Kidney (tissue), 22 donors: ENCODE measurements at places on chromosomes 6 and 20. TPM values are rescaled to one million over a fixed set of nuclear protein-coding genes. Genes with fewer than 3 reads are reported as not detected.

DNA sequence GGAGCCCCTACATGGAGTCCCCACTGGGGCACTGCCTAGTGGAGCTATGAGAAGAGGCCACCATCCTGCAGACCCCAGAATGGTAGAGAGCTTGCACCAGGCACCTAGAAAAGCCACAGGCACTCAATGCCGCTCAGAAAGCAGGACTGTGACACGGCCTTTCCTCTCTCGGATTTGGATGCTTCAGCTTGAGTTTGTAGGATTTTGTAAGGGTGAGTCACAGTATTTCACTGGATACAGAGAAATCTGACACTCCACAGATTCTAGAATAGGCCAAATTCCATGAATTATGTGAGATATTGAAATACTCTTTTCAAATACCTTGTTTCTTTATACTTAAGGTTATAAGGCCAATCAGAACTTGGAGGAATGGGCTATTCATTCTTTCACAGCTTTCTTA lies 424.5 kb downstream of the HTR1B start:
- DNase-seq, result peak; percentile 21

The FAM209B gene
- total RNA-seq, result not detected

GRCh38 chr6:100171533-100172321 lies 177.7 kb upstream of the MCHR2 start:
- DNase-seq, result no peak

The TP53RK gene
- 11.0 TPM for total RNA-seq

The SPAG4 gene
- 16.0 TPM for total RNA-seq

- no peak for DNase-seq
These were observed 42.8 kb upstream of the DSE start for GRCh38 chr6:116327803-116328527.

- DNase-seq, result no peak
These were observed 14.7 kb upstream of the PTGIS start for GRCh38 chr20:49582413-49583334.

DNA sequence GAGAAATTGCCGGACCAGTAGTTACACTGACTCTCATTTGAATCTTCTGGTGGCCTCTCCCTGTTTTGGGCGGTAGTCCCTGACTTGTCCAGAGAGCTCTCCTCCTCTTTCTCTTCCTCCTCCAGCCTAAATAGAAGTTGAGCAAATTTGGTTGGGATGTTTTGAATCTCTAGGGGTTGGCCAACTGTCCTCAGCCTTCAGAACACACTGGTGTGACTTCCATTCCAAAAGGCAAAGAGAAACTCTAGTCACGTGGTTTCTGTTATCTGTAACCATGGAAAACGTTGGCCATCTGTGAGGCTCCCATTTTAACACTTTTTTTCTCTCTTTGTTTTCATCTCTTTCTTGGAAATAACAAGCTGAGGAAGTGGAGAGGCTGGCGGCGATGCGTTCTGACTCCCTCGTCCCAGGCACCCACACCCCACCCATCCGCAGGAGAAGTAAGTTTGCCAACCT lies 275.3 kb downstream of the TBC1D7 start:
- DNase-seq, result no peak

The SAMD10 gene
- 7.9 TPM for total RNA-seq

DNA sequence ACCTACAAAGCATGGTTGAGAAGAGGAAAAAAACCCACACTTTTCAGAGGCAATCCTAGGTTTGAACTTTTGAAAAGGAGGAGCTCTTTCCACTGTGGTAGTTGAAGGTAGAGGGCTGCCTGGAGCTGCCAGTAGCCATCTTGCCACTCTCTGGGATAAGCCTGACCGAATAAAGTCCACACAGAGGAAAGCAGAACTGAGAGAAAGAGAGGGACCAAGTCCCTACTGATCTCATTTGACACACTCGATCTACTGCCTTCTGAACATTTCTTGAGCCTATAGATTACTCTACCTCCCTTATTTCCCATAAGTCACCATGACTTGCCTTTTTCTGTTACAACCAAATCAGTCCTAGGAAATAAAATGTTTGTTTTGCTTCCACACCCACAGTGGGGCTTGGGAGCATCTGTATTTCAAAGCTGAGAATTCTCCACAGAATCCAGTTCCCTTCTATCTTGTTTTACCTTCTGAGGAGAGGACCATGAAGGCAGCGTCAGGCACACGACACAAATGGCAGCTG lies 147.0 kb upstream of the PTPRK start:
- no peak for DNase-seq

GRCh38 chr6:18893540-18894269 lies 506.6 kb downstream of the RNF144B start:
- DNase-seq, result no peak

The MOG gene
- not detected for total RNA-seq

GRCh38 chr6:39758905-39759605 lies 33.1 kb upstream of the DAAM2 start:
- no peak for DNase-seq

- no peak for DNase-seq
These were observed 162.5 kb downstream of the TRMT11 start for GRCh38 chr6:126148853-126149252.

The FABP7 gene
- total RNA-seq, result not detected

GRCh38 chr6:3036861-3037637 lies 31.2 kb upstream of the RIPK1 start:
- no peak for DNase-seq

GRCh38 chr6:53161481-53162009 lies 12.9 kb upstream of the GCM1 start:
- no peak for DNase-seq

DNA sequence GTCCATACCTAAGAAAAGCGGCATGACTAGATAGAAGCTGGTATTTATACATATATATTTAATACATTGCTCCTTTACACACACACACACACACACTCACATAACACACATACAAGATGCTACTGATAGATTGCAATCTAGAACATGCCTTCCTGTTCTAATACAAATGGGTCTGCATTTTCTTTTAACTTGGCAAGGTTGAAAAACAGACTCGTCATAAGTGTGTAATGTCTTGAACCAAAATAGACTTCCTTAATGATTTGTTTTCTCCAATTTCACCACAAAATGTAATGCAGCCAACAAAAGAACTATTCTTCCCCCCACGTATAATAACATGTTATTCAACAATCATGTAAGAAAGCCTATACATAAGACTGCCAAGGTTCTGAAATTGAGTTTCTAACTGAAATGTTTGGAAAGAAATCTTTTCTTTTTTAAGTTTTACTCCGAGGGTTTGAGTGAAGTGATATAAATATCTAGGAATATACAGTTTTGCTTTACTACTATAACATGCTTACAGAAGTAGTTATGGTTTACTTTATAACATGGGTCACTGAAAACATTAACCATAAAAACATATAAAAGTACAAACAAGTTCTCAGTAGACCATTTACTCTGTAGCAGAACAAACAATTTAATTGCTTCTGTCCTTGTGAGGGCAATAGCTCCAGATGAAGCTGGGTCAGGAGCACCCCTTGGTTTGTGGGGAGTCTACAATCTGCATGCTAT lies 207.5 kb downstream of the FOXC1 start:
- DNase-seq, result no peak

The E2F1 gene
- 1.5 TPM for total RNA-seq

The PHACTR3 gene
- total RNA-seq, result 12.3 TPM

- peak; percentile 62 for DNase-seq
These were observed 859.8 kb downstream of the MAFB start for GRCh38 chr20:39829256-39829655.

The KIAA0408 gene
- 2.7 TPM for total RNA-seq

DNA sequence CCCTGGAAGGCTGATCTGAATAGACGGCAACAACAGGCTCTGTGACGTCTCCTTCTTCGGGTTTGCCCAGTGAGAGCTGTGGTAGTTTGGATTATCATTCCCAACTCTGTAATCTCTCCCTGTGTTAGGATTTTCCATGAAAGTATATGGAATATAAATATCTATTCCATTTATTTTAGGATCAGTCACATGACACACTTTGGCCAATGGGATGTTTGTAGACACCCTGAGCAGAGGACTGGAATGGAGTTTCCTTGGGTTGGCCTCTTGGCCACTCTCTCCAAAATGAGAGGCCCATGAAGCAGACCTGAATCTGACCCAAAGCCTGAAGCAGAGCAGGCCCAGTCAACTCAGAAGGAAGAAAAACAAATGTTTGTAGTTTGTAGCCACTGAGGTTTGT lies 37.2 kb upstream of the UBR2 start:
- DNase-seq, result no peak

DNA sequence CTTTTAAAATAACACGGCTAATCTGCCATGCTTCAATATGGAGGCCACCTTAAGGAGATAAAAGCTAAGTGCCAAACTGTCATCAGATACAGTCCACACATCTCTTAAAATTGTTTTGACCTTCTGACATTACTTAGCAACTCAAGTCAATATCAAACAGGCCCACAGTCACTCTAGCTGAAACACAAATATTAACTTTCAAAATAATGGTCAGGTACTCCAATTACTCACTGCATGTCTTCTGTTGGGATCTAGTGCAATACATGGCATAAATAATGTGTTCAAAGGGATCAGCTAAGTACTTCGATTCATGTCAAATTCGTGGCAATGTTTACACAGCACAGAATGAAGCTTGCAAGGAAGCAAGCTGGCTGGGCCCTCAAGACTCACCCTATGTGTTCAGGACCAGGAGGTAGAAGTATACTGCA lies 133.9 kb upstream of the BEND6 start:
- DNase-seq, result no peak

GRCh38 chr6:17984812-17985670 lies 2.4 kb downstream of the KIF13A start:
- no peak for DNase-seq

The MYL9 gene
- total RNA-seq, result 294 TPM

DNA sequence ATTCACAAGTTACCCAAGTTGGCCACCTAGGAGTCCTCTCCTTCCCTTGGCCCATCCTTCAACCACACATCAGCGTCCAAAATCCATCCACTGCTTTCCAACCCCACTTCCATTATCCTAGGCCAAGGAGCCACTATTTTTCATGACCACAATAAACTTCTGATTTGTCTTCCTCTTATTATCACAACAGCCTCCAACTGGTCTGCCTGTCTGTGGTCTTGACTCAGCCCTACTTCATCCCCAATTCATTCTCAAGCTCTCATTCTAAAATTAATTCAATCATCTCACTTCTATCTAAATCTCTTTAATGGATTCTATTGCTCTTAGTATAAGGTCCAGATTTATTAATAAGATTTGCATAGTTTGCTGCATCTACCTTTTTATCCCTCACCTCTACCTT lies 189.0 kb upstream of the PRDM1 start:
- DNase-seq, result no peak

- peak; percentile 51 for DNase-seq
These were observed 52.8 kb upstream of the FILIP1 start for GRCh38 chr6:75546381-75546780.

DNA sequence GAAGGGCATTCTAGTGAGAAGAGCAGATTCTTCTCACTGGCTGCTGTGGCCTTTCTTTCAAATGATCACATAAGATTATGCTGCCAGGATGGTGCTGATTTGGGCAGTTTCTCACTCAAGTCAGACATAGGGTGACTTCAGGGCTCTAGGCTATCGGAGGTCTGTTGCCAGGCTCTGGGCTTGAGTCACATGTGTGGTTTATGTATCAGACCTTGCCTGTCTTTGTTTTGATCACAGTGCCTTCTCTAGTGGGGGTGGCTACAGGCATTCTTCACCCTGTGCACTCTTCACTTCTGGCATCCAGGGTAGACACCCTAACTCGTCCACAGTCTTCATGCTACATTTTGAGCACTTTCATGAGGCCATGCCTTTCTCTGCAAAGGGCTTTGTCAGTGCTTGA lies 823.7 kb upstream of the MAN1A1 start:
- DNase-seq, result no peak

- no peak for DNase-seq
These were observed 22.1 kb downstream of the RPP40 start for GRCh38 chr6:4981761-4982160.

The RSPO4 gene
- total RNA-seq, result 0.13 TPM

The PRKN gene
- 10.4 TPM for total RNA-seq

- peak; percentile 67 for DNase-seq
These were observed 20.8 kb downstream of the DAAM2 start for GRCh38 chr6:39812853-39813533.

DNA sequence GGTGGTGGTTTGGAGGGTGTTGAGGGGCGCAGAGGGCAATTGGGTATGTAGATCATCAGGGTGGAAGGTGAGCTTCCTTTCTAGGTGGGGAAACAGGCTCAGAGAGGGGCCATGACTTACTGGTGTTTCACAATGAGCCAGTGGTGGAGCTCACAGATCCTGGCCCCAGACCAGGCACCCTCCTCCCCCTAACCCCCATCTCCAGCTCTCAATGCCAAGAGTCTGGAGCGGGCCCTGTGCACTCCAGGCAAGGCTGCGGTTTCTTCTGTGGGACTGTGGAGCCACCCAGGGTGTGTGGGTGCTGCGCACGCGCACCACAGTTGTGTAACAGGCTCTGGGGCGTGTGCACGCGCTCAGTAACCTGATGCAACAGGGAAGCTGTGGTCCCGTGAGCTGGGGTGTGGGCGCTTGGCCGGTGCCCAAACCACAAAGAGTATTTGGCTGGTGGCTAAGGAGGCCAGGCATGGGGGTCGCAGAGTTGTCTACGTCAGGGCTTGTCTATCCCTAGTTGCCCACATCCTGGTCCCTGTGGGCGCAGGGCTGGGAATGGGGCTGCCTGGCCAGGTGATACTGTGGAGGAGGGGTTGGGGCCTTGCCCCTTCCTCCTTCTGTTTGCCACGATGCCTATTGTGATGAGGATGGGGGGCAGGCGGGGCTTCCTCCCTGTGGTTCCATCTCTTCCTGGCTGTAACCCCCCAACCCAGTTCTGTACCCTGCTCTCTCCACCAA lies 37.5 kb upstream of the MRPS18A start:
- DNase-seq, result no peak

- no peak for DNase-seq
These were observed 155.6 kb upstream of the TBX18 start for GRCh38 chr6:84920021-84920420.

DNA sequence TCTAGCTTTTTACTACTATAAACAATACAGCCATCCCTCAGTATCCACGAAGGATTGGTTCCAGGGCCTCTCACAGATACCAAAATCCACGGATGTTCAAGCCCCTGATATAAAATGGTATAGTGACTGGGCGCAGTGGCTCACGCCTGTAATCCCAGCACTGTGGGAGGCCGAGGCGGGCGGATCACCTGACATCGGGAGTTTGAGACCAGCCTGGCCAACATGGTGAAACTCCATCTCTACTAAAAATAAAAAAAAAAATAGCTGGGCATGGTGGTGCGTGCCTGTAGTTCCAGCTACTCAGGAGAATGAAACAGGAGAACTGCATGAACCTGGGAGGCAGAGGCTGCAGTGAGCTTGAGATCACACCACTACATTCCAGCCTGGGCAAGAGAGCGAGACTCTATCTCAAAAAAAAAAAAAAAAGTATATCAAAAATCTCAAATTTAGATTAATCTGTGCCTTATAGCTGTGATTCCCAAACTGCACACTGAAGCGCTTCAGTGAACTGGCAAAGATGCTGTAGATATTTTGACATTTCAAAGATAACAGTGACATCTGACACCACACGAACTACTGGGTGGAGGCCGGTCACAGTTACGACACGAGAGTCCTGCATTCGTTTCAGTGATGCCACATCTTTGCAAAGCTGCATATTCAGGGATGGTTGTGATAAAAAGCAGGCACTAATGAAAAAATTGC lies 38.3 kb downstream of the MRS2 start:
- no peak for DNase-seq
